ENCODE measurements at places on chromosomes 3 and 15. TPM values are rescaled to one million over a fixed set of nuclear protein-coding genes. Genes with fewer than 3 reads are reported as not detected.

Gene TMEM158
- 38.7 TPM for total RNA-seq

Gene XCR1
- total RNA-seq: not detected

Gene PLSCR2
- total RNA-seq: not detected

Gene RBMS3
- total RNA-seq: 30.1 TPM

Gene SLC28A1
- not detected for total RNA-seq

Gene KPNA4
- total RNA-seq: 113 TPM

Gene PLA2G4D
- total RNA-seq: not detected

Gene SKOR1
- total RNA-seq: 0.05 TPM

Gene DET1
- total RNA-seq: 6.3 TPM

Gene CD96
- total RNA-seq: not detected

Gene CADM2
- not detected for total RNA-seq

Gene OR5K2
- not detected for total RNA-seq

Gene NR1D2
- 40.9 TPM for total RNA-seq

Gene MKRN3
- not detected for total RNA-seq

Gene HGD
- 0.22 TPM for total RNA-seq

Gene DUOXA2
- not detected for total RNA-seq

Gene PPP4R2
- 78.5 TPM for total RNA-seq

Gene SENP7
- total RNA-seq: 6.7 TPM

Gene ROBO2
- total RNA-seq: 0.42 TPM

Gene STX19
- total RNA-seq: not detected

Gene C3orf22
- total RNA-seq: not detected

Gene AMT
- total RNA-seq: 3.2 TPM

Gene WDR93
- total RNA-seq: not detected

Gene PPARG
- 4.5 TPM for total RNA-seq

Gene MOBP
- total RNA-seq: not detected

Gene RGMA
- total RNA-seq: 0.07 TPM

Gene FEZF2
- total RNA-seq: not detected

Gene NLGN1
- 9.1 TPM for total RNA-seq

Gene SLC35G2
- 23.2 TPM for total RNA-seq

Gene GRK7
- not detected for total RNA-seq

Gene NANOGP8
- not detected for total RNA-seq

Gene LRRIQ4
- not detected for total RNA-seq

Gene TMC3
- not detected for total RNA-seq

Gene CTNNB1
- total RNA-seq: 284 TPM

Gene TTC23
- 11.9 TPM for total RNA-seq

Gene ZNF106
- 53.3 TPM for total RNA-seq

Gene ITIH1
- total RNA-seq: not detected

Gene C3orf49
- total RNA-seq: not detected

Gene TMEM115
- total RNA-seq: 54.9 TPM

Gene FANCD2OS
- total RNA-seq: not detected

Gene ZNF774
- 1.8 TPM for total RNA-seq

Gene HES1
- total RNA-seq: 7.1 TPM

Gene NUSAP1
- 52.8 TPM for total RNA-seq

Gene SNTN
- total RNA-seq: not detected

Gene ETV5
- 47.3 TPM for total RNA-seq

Gene SCAPER
- total RNA-seq: 6.9 TPM

Gene GOLGA8K
- not detected for total RNA-seq

All from HFFc6 (cell line).